ENCODE measurements at places on chromosomes 6 and 20. TPM values are rescaled to one million over a fixed set of nuclear protein-coding genes. Genes with fewer than 3 reads are reported as not detected.

PRDM1 gene
- total RNA-seq = 11.4 TPM

PHF10 gene
- 30.9 TPM for total RNA-seq

HLA-DOA gene
- total RNA-seq = 0.48 TPM

DNA sequence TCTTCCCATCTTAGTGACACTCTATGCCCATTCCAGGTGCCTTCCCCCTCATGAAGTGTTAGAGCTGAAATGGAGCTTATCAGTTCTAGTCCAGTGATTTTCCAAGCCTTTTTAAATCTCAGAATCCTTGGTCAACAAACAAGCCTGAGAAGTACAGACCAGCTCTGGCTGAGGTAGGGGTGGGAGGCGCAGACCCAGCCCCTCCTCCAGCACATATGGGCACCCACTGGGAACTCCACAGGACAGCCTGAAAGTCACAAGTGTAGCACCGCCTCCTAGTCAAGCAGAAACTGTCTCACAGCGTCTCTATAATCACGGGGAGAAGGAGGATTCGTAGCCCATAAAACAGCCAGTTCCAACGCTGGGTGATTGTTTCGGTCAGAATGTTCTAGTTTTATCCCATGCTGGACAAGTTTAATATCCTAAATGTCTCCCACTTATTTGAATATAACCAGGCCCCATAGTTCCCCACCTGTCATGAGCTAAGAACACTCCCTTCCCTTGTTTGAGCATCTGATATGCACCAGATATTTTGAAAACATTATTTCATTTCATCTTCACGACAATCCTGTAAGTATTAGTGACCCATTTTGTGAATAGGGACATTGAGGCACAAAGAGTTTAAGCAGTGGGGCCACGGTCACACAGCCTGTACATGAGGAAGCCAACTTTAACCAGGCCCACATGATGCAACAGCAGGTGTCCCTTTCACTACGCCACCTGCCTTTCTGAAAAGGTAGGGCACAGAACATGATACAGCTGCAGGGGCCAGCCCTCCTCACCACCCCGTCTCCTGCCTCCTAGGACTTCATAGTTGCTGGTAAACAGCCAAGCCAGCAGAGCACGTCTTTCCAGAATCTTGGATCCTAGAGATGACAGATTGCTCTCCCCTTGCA is 40.1 kb downstream of the TRAF3IP2 start:
- H3K4me1 ChIP-seq = peaks cover 35% of the 10 kb centered on the region
- peaks cover 20% of the 10 kb centered on the region for H3K36me3 ChIP-seq
- no peaks in the 10 kb centered on the region for H3K27me3 ChIP-seq
- no peak overlapping the region for H3K27ac ChIP-seq
- H3K4me3 ChIP-seq = no peak overlapping the region
- DNase-seq = no peak

- no peak overlapping the region for H3K27ac ChIP-seq
- H3K4me1 ChIP-seq = no peaks in the 10 kb centered on the region
- peak; percentile 65 for DNase-seq
- no peaks in the 10 kb centered on the region for H3K36me3 ChIP-seq
- H3K27me3 ChIP-seq = no peaks in the 10 kb centered on the region
- H3K4me3 ChIP-seq = no peak overlapping the region
These were observed 13.6 kb downstream of the TXLNB start for GRCh38 chr6:139278190-139278589.

HLA-DRB5 gene
- not detected for total RNA-seq

DNA sequence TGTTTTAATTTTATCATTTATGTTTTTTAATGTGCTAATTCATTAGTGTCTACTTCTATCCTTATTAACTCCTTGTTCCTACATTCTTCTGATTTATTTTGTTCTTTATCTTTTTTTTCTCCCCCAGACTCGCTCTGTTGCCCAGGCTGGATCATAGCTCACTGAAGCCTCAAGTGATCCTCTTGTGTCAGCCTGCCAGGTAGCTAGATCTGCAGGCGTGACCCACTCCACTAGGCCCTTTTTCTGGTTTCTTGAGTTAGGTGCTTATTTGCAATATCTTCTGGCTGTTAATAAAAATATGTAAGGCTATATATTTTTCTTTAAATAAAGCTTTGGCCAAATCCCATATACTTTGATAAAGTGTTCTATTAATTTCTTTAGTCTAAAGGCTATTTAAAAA is 2.8 kb downstream of the TAF11 start:
- no peaks in the 10 kb centered on the region for H3K4me1 ChIP-seq
- H3K4me3 ChIP-seq = no peak overlapping the region
- no peak overlapping the region for H3K27ac ChIP-seq
- peaks cover 13% of the 10 kb centered on the region for H3K36me3 ChIP-seq

- DNase-seq = no peak
- H3K4me3 ChIP-seq = no peak overlapping the region
- H3K27ac ChIP-seq = no peak overlapping the region
- no peaks in the 10 kb centered on the region for H3K36me3 ChIP-seq
- H3K27me3 ChIP-seq = peaks cover 12% of the 10 kb centered on the region
- peaks cover 10% of the 10 kb centered on the region for H3K4me1 ChIP-seq
These were observed 149.4 kb downstream of the DHX35 start for GRCh38 chr20:39111359-39112177.

FRMD1 gene
- not detected for total RNA-seq

- peaks cover 12% of the 10 kb centered on the region for H3K4me1 ChIP-seq
- H3K27ac ChIP-seq = no peak overlapping the region
- no peaks in the 10 kb centered on the region for H3K27me3 ChIP-seq
- DNase-seq = no peak
- no peaks in the 10 kb centered on the region for H3K36me3 ChIP-seq
These were observed 113.1 kb downstream of the NCOA3 start for GRCh38 chr20:47614703-47615309.

DNA sequence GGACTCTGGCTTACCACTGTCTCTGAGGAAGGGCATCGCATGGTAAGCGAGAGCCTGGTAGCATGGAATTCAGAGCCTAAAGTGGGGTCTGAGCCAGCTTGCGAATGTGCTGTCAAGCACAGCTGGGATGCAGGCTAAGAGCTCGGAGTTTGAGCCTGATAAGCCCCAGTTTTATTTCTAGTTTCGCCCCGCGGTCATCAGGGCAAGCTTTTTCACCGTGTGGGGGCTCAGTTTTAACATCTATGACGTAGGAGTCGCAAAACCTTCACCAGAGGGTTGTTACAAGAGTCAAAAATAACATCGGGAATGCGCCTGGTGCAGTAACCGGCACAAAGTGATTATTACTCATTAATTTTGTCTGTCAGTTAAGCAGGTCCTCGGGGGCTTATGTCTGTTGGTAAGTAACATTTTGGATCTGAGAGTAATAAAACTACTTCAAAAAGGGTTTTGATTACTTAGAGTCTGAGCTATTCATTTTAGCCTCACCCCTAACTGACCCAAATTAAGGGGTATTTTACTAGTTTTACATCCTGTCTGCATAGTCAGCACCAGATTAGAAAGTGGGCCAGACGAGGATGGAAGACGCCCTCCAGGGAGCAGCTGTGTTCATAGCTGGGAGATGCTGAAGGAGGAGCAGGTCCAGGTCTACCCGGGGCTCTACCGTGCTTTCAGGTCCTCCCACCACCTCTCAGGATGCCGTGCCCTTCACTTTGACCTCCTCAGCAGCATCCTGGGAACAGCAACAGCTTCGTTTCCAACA is 29.7 kb downstream of the SLC22A23 start:
- H3K36me3 ChIP-seq = no peaks in the 10 kb centered on the region
- no peaks in the 10 kb centered on the region for H3K27me3 ChIP-seq
- no peak overlapping the region for H3K27ac ChIP-seq
- DNase-seq = no peak
- no peak overlapping the region for H3K4me3 ChIP-seq
- H3K4me1 ChIP-seq = peaks cover 40% of the 10 kb centered on the region

GRCh38 chr6:163745536-163746400 is 331.2 kb downstream of the QKI start:
- no peak overlapping the region for H3K4me3 ChIP-seq
- peak overlapping the region; percentile 28 for H3K27ac ChIP-seq
- no peaks in the 10 kb centered on the region for H3K36me3 ChIP-seq
- DNase-seq = peak; percentile 96
- H3K4me1 ChIP-seq = peaks cover 14% of the 10 kb centered on the region
- H3K27me3 ChIP-seq = peaks cover 5% of the 10 kb centered on the region

DNA sequence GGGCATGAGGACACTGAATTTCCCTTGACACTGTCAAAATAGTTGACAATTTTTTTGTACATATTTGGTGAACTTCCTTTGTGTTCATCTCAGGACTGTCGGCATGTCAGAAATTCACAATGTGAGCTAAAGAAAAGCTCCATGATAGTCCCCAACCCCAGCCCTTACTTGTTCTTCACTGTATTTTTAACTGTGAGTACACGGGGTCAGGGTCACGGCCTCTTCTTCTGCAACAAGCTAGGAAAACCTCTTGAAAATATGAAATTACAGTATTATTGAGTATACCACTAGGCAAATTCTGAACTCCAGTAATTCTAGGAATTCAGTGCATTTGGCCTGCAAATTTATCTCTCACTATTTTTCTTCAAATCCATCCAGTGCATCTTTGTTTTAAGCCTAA is 199.4 kb downstream of the SLC24A3 start:
- H3K27ac ChIP-seq = no peak overlapping the region
- H3K4me3 ChIP-seq = no peak overlapping the region
- no peaks in the 10 kb centered on the region for H3K27me3 ChIP-seq

MAN1A1 gene
- 11.7 TPM for total RNA-seq
